ENCODE measurements at places on chromosomes 13 and 19.

DNA sequence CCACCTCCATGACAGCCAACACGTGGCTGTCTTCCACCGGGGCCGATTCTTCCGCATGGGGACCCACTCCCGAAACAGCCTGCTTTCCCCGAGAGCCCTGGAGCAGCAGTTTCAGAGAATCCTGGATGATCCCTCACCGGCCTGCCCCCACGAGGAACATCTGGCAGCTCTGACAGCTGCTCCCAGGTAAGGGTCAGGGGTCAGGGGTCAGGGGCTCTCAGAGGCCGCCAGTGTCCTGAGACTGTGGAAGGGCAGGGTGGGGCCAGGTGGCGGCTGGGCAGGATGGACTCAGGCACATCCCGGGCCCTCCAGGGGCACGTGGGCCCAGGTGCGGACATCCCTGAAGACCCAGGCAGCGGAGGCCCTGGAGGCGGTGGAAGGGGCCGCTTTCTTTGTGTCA lies 15.0 kb downstream of the CPT1C start:
- DNase-seq: no peak

DNA sequence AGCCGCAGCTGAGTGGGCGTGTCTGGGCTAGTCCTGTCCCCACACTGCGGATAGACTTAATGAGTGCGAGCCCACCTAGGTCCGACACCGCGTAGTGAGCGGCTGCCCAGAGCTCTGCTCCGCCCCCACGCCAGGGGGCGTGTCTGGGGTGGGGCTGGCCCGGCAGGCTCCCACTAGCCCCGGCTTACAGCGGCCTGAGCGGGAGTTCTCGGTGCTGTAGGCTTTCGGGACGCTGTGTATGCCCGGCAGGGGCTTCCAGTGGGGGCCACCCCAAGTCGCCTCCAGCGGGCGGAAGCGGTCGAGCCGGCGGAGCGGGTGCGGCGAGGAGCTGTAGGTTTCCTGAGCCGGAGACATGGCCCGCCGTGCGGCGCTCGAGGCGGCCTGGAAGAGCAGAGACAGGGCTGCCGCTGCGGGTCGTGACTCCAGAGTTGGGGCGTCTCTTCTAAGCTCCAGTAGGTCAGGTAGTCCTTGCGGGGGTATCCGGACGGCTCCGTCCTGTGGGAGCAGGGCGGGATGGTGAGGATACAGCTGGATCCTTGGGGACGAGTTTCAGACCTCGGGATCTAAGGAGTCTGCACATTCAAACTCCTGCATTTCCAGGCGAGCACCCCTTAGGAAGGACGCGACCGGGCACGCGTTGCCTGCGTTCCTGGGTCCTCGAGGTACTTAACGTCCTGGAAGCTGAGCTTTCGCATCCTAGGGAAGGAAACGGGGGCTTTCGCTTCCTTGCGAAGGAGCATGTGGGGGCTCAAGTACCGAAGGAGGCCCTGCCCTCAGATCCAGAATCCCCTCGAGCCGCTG lies 1.2 kb downstream of the CGB7 start:
- DNase-seq: peak; percentile 45

DNA sequence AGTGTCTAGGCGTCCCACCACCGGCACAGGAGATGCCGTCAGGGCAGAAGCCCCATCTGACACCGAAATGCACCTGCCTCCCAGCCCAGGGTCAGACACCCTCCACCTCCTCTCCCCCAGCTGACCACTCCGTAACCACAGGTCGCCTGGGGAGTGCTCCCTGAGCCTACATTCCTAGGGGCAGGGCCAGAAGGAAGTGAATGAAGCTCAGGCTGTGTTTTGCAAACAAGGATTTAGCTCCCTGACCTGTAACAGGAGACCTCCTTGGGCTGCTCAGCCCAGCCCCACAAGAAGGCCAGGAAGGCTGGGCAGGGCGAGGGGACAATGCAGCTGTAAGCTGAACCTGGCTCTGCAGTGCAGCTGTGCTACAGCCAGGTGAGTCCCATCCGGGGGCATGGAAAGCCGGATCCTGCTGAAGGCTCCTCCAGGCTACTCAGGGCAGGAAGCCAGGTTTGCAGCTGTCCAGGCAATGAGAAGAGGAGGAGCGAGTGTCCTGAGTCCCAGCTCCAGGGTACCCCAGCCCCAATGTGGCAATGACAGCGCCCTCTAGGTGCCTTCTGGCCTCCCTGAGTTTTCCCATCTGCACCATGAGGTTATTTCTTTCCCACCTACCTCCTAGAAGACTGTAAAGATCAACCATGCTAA lies 42.1 kb downstream of the RHPN2 start:
- no peak for DNase-seq

- DNase-seq: no peak
Observed at GRCh38 chr13:73820688-73821087, 313.5 kb downstream of the KLF12 start.

GRCh38 chr13:40083841-40084240 lies 428.4 kb downstream of the COG6 start:
- no peak for DNase-seq

DNA sequence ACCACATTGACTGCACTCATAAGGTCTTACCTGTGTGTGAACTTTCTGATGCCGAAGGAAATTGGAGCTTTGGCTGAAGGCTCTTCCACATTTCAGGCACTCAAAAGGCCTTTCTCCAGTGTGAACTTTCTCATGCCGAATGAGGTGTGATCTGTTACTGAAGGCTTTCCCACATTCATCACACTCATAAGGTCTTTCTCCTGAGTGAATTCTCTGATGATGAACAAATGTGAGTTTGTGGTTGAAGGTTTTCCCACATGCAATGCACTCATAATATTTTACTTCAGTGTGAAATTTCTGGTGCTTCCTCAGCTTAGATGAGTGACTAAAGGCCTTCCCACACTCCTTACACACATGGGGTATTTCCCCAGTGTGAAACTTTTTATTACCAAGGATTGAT lies 5.7 kb downstream of the ZNF132 start:
- DNase-seq: no peak

- no peak for DNase-seq
Observed at GRCh38 chr13:75938811-75939560, 302.9 kb downstream of the LMO7 start.

- DNase-seq: no peak
Observed at GRCh38 chr19:13926715-13927114, 11.5 kb downstream of the PODNL1 start.

- no peak for DNase-seq
Observed at GRCh38 chr13:112250788-112251445, 125.2 kb upstream of the SPACA7 start.

DNA sequence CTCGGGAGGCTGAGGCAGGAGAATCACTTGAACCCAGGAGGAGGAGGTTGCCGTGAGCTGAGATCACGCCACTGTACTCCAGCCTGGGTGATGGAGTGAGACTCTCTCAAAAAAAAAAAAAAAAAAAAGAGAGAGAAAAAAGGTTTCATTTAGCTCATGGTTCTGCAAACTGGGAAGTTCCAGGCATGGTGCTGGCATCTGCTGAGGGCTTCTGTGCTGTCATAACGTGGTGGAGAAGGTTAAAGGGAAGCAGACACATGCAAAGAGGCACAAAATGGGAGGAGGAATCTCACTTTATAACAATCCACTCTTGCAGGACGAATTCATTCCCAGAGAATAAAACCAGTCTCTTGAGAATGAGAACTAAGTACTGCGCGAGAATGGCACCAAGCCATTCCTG lies 34.9 kb upstream of the SIAH3 start:
- DNase-seq: no peak

GRCh38 chr13:100125946-100126345 lies 37.1 kb downstream of the PCCA start:
- DNase-seq: no peak

GRCh38 chr19:46069806-46070341 lies 29.1 kb upstream of the IGFL4 start:
- DNase-seq: no peak

DNA sequence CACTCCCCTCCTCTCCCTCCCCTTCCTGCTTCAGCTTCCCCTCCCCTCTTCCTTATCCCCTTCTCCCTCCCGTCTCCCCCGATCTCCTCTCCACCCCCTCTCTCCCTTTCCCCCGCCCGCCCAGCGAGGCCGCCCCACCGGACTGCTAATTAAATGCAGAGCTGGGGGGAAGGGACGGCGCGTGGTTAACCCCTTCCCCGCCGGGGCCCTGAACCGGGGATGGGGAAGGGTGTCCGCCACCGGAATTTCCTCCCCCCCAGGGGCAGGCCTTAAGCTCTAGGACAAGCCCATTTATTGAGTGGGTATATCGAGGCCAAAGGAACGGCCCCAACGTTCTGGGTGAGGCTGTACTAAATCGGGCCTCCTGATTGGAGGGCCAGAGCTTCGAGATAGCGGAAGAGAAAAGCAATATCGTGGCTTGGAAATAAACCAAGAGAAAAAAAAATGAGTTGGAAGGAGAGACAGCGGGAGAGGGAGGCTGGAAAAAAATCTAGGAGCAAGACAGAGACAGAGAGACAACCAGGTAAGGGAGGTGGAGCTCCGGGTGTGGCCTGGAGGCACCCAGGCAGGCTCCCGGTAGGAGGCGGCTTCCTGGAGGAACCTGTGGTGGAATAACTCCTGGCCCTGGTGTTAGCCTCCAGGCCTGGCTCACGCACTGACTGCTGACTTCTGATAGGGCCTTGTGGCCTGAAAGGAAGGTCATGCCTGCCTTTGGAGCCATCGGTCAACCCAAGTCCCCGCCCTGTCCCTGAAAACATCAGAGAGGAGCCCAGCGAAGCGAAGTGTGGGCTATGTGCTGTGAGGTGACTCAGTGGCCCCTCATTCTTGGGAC lies 11.6 kb upstream of the JUND start:
- DNase-seq: peak; percentile 67

DNA sequence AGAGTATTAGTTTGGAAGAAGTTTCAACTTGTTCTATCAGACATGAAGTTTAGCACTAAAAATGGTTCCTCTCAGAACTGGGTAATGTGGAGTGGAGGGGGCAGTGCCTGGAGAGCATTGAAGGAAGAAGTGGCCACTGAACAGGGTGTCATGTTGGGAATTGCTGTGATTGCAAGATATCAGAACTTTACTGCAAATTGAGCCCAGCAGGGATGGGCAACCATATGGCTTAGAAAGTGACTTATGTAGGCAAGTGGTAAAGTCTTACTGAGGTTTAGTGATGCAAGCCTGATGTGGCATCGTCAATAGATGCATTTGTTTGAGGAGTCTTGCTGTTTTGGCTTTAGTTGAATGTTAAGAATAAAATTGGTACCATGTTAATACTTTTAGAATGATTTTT lies 31.7 kb downstream of the WASF3 start:
- no peak for DNase-seq

DNA sequence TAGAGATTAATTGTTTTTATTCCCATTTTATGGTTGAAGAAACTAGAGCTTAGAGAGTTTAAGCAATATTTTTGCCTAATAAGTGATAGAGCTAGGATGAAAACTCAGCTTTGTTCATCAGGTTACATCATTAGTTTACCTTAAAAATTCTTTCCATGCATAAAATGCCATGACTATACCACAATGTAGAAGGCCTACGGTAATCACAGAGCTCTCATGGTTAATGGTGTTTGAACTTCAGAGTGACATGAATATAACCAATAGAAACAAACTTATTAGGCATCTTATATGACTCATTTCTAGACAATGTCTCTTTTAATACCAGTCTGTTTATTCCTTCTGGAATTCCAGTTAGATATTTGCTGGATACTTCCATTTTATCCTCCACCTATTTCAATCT lies 78.5 kb downstream of the FGF9 start:
- no peak for DNase-seq
